SK-N-DZ (cell line): ENCODE measurements at places on chromosomes 2 and 18.

GRCh38 chr2:33292981-33293595 lies 183.4 kb upstream of the RASGRP3 start:
- no peak for DNase-seq

DNA sequence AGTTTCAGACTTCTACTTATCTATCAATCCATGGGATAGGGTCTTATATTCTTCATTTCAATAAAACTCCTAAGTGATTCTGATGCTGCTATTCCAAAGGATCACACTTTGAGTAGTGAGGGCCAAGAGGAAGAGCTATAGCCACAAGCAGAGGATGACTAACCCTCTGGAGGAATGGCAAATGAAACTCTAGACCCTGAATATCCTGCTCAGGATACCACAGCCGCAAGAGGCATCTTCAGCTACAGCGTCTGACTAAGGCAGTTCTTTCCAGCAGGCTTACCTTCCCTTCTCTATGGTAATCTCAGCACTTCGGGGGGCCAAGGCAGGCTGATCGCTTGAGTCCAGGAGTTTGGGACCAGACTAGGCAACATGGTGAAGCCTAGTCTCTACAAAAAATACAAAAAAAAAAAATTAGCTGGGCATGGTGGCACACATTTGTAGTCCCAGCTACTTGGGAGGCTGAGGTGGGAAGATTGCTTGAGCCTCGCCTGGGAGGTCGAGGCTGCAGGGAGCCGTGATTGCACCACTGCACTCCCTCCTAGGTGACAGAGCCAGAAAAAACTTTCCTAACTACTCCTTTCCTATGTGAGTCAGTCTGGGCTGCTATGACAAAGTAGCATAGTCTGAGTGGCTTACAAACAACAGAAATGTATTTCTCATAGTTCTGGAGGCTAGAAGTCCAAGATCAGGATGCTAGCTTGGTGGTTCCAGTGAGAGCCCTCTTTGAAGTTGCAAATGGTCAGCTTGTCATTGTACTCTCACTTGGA lies 371.9 kb downstream of the IRS1 start:
- DNase-seq = no peak

GRCh38 chr18:11909061-11909455 lies 941 bp upstream of the MPPE1 start:
- no peak for DNase-seq

DNA sequence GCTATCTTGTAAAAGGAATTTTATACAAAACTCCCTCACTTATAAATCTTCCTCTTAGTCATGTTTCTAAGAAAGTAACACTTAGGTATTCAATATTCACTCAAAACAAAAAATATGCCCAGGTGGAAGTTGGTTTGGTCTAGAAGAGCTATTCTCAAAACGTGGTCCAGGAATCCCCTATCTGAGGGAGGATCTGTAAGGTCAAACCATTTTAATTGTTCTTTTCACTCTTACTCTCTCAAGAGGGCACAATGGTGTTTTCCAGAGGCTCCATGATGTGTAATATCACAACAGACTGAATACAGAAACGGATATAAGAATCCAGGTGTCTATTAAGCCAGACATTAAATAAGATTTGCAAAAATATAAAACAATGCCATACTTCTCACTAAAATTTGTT lies 9.9 kb downstream of the MOB1A start:
- DNase-seq = no peak

DNA sequence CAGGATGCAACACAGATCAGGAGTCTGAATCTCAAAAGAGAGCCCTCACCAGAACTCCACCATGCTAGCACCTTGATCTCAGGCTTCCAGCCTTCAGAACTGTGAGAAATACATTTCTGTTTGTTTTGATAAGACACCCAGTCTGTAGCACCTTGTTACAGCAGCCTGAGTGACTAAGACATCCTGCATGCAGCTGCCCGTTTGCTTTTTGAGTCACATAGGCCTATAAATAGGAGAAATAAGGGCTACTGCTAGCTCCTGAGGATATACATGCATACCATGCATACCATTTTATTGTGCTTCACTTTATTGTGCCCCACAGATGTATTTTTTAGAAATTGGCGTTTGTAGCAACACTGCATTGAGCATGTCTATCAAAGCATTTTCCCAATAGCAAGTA lies 337.8 kb downstream of the CDH2 start:
- no peak for DNase-seq

GRCh38 chr2:158967731-158968395 lies 577 bp upstream of the TANC1 start:
- peak; percentile 70 for DNase-seq

DNA sequence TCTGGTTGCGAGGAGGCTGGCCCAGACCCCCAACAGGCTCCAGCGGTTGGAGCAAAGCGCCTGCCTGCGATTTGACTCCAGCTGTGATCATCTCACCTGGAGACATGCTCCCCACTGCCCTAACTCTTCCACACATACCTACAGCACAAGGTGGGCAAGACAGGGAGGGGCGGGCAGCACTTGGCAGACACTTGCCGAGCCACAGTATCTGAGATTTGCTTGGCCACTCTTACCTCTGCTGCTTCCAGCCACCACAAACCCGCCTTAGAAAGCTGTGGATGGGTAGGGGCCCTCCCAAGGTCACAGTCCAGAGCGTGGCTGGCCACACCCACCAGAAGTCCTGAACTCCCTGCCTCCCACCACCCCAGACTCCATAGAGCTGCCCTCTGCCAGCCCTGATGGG lies 8.2 kb downstream of the CYP26B1 start:
- no peak for DNase-seq

DNA sequence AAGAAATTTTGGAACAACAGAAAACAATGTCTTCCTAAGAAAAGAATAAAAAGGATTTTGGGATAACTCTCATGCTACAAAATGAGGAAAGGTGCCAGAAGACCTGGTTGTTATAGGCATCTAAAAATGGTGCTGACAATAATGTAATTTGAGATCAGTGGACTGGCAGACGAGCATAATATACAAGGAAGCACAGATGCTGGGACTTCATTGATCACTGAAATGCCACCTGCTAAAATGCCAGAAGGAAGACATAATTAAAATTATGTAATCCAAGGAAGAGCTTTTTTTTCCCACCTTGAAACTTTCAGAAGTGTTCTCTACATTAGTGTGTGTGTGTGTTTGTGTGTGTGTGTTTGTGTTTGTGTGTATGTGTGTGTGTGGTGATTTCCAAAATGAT lies 535.9 kb downstream of the XIRP2 start:
- no peak for DNase-seq

- DNase-seq = no peak
These were observed 14.6 kb upstream of the ALK start for GRCh38 chr2:29936020-29936419.

DNA sequence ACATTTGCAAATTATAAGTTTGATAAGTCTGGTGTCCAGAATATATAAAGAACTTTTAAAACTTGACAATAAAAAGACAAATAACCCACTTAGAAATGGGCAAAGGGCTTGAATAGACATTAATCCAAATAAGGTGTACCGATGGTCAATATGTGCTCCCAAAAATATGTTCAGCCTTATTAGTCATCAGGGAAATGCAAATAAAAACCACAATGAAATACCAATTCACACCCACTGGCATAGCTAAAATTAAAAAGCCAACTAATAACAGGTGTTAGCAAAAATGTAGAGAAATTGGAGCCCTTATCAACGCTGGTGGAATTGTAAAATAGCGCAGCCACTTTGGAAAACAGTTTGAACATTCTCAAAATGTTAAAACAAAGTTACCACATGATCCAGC lies 79.0 kb upstream of the SCG2 start:
- no peak for DNase-seq

- peak; percentile 99 for DNase-seq
These were observed 500.7 kb downstream of the RIT2 start for GRCh38 chr18:42614619-42615293.

DNA sequence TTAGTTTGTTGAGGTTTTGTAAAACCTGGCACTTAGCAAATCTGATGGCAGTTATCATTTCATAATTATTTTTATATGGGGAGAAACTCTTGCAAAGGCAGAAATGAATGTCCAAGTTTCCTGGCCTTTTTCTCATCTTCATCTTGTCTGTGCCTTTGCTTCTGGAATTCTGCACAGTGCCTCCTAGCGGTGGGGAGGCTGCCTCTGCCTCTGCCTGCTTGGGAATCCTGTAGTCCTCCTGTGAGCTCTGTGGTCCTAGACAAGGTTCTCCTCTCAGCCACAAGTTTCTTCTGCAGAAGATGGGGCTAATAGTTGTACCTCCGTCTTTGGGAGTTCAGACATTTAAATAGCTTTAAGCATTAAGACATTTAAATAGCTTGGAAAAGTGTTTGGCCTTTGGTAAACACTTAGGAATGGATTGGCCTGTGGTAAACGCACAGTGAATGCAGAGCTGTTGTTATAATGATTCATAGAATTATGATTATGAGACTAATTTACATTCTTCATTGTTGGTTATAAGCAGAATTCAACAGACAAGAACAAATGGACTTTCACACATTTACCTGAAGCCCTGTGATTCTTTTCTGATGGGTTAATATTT lies 101.2 kb downstream of the ZNF236 start:
- peak; percentile 25 for DNase-seq
